ENCODE measurements at places on chromosomes 13 and 19.

- no peak for DNase-seq
Measured at GRCh38 chr13:51311957-51312520, 27.5 kb upstream of the SERPINE3 start.

DNA sequence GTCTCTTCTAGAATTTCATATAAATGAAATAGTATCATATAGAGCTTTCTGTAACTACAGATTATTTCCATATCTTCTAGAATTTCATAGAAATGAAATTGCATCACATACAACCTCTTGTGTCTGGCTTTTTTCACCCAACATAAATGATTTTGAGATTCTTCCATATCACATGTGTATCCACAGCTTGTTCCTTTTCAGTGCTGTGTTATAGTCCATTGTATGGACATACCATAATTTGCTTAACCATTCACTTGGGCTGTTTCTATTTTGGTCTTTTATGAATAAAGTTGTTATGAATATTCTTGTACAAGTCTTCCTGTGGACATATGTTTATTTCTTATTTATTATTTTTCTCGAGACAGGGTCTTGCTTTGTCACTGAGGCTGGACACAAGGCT lies 11.7 kb downstream of the TPRX1 start:
- no peak for DNase-seq

- DNase-seq = no peak
Measured at GRCh38 chr19:48194041-48194843, 23.8 kb downstream of the ZSWIM9 start.

DNA sequence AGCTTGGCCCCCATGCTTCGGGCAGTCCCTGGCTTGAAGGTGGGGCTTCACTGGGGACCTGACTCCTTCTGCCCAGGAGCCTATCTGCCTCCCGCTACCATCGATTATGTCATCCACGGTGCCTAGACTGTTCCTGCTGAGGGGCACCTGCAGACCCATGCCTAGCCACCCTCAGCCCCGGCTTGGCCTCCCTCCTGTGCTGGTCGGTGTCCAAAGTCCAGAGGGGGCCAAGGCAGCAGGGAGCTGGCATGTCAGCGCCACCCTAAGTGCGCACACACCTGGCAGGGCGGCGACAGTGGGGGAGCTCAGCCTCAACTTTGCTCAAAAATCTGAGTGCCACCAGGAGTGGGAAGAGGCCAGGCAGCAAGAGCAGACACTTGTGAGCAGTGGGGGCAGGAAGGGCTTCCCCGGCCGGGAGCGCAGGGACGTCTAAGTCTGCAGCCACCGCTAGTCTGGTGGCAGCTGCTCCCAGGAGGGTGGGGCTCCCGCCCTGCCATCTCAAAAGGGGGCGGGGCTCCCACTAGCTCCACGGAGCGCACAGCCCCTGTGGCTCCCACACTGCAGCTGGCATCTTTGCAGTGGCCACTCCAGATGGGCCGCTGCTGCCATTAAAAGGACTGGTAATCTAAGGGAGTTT lies 13.5 kb upstream of the URAD start:
- DNase-seq = no peak

DNA sequence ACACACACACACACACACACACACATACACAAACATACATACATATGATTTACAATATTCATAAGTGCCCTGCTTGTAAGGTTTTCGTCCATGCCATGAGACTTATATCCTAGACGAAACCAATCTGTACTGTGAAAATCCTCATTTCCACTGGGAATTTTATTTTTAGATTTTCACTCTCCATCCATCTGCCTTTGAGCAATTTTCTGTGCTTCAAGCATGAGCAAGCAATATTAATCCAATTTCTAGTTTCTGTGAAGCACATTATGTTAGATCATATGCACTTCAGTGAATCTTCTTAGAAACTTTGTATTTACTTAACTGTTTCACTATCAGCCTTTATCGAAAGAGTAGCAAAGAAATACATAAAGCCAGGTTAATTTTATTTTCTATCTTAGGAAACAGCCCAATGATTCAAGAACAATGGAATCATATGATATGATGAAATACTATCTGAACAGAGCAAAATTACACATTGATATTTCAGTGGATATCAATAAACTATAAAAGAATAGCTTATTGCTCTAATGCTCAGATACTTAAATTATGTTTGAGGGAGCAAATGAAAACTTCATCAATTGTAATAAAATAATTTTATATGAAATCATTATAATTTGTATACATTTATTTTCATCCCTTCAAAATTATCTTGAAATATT lies 1100.7 kb upstream of the MIR17HG start:
- DNase-seq = no peak

GRCh38 chr13:80083853-80084676 lies 256.9 kb downstream of the SPRY2 start:
- DNase-seq = peak; percentile 81

- no peak for DNase-seq
Measured at GRCh38 chr19:5738423-5738822, 18.0 kb downstream of the CATSPERD start.

GRCh38 chr13:50158385-50159165 lies 143.3 kb downstream of the KCNRG start:
- DNase-seq = no peak

- DNase-seq = no peak
Measured at GRCh38 chr19:11586331-11586730, 8.9 kb upstream of the ACP5 start.

- DNase-seq = no peak
Measured at GRCh38 chr13:104014803-104015645, 948.8 kb upstream of the SLC10A2 start.

DNA sequence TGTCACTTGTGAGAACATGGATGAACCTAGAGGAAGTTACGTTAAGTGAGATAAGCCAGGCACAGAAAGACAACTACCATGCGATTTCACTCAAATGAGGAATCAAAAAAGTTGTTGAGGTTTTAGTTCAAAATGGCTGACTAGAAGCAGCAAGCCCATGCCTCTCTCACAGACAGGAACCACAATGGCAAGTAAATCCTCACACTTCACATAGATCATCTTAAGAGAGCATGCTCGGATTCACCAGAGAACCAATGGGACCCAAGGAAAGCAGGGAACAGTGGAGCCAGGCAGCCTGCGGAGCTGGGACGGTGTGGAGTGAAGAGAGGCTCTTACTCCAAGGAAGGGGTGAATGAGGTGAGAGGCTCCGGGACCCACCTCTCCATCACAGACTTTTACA lies 581.0 kb downstream of the UQCRFS1 start:
- no peak for DNase-seq

- no peak for DNase-seq
Measured at GRCh38 chr19:2054763-2055162, 3.7 kb upstream of the MKNK2 start.

- DNase-seq = no peak
Measured at GRCh38 chr13:98981369-98982080, 3.7 kb upstream of the DOCK9 start.

DNA sequence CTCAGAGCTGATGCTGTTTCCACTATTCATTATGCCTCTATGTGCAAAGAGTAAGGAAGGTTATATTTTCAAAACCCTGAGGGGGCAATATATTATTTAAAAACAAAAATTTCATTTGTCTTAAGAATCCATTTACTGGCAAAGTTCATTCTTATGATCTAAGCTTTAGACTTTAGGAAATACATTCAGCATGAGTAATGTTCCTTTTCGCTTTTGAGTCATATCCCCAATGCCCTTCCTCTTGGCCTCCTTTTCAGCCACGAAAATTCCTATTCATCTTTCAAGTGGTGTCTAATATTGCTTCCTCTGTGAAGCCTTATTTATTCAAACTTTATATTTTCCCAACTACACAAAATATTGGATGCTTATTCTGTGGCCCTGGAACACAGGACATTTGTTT lies 1317.0 kb downstream of the PCDH9 start:
- peak; percentile 78 for DNase-seq

- DNase-seq = no peak
Measured at GRCh38 chr19:47896019-47896418, 9.9 kb upstream of the SULT2A1 start.

GRCh38 chr19:892243-892893 lies 619 bp downstream of the MED16 start:
- DNase-seq = no peak

DNA sequence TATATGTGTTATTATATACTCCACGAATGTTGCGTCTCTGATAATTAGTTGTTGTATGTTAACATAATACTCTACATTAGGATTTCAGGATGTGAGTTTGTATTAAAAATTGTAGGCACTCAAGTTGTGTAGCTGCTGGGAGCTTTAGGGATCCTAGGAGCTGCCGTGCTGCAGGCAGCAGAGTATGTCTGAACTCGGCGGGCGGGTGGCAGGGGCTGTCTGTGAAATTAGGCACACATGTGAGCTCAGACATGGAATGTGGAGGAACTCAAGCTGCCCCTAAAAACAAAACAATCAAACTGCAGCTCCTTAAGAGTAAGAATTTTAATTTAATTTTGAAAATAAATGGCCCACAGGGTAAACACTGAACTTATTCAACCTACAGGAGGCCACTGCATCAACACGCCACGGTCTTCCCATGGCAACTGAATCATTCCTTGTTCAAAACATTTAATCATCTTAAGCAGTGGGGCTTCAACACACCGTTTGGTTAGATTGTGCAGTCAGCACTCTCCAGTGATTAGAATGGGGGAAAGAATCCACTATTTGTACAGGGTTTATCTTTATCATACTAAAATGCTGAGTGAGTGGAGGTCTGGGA lies 22.7 kb downstream of the SERTM1 start:
- no peak for DNase-seq

- DNase-seq = peak; percentile 39
Measured at GRCh38 chr13:96020155-96020575, 33.0 kb downstream of the UGGT2 start.

- DNase-seq = no peak
Measured at GRCh38 chr13:37811441-37811840, 58.1 kb downstream of the TRPC4 start.

GRCh38 chr13:34425327-34425949 lies 516.6 kb upstream of the NBEA start:
- DNase-seq = no peak

- DNase-seq = peak; percentile 17
Measured at GRCh38 chr13:27038323-27038722, 133.3 kb downstream of the USP12 start.

GRCh38 chr13:78598116-78598781 lies 5.1 kb downstream of the POU4F1 start:
- no peak for DNase-seq

DNA sequence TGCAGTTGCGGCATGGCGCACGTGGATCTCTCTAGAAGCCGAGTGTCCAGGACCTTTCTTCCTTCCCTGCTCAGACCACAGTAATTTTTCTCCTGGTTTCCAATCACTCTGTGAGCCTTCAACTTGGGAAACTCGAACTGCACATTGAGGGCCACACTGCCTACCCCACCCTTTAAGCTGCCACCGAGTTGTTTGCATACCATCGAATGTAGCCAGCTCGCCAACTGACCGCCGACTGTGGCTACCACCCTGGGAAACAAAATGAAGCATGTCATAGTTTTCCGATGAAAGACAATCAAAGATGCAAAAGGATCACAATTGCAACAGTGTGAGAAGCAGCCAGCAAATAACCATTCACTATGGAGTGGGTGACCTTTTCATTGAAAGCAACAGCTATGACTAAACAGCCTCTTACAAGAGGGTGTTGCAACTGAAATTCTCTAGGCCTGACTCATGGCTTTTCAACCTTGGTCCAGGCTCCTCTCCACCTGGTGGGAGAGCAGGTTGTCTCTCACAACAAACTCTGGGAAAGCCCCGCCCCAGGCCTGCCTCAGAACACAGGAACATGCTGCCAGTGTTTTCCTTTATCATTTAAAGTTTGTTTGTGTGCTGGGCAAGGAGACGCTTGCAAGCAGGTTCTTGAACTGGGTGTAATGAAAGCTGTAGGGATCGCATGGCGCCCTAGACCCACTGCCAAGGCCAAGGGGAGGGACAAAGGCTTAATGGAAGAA lies 141.7 kb upstream of the SERP2 start:
- peak; percentile 95 for DNase-seq

DNA sequence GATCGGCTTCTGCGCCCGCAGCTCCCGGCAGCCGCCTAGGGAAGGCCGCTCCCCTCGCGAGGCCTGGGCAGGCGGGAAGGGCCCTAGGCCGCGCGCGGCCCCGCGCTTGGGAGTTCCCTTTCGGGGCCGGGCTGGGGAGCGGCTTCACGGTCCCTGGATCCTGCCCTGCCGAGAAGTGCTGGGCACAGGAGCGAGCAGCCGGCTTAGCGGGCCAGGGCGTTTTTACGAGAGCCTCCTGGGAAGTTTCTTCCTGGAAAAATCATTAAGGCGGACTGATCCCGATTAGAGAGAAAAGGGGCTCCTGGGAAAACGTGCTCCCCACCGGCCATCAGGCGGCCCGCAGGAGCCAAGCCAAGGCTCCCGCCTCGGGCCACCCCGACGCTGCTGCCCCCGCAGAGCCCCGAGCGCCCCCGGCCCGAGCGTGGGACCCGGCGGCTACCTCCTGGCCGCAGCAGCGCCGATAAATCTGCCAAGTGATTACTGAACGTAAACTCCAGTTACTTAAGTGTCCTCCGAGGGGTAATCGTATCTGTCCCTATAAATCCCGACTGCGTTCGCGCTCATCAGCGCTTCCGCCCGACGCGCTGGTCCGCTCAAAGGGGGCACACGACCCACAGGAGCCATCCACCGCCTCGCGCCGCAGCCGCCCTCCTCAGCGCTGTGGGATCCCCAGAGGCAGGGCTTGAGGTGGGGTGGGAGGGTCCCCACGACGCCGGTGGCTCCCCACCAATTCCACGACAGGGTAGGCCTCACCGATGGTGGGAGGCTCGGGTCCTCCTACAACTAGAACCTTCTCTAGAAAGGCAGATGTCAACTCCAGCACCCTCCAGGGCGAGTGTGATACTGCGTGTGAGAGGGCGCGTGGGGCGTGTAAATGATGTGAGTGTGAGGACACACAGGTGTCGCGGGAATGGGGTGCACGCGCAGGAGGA lies 2.8 kb downstream of the ZIC5 start:
- no peak for DNase-seq

DNA sequence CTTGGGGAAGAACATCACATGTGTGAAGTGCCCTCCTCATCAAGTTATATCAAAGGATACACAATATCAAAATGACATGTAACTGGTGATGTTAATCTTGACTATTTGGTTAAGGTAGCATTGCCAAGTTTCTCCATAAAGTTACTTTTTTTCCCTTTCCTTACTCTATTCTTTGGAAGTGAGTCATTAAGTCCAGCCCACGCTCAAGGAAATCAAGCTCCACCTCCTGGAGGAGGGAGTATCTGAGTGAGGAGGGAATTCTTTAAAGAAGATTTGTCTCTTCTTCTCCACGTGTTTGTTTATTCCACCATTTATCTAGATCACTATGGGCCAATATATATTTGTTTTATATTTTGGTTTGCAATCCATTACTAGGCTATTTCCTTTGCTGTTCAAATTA lies 33.6 kb upstream of the FNDC3A start:
- peak; percentile 44 for DNase-seq

DNA sequence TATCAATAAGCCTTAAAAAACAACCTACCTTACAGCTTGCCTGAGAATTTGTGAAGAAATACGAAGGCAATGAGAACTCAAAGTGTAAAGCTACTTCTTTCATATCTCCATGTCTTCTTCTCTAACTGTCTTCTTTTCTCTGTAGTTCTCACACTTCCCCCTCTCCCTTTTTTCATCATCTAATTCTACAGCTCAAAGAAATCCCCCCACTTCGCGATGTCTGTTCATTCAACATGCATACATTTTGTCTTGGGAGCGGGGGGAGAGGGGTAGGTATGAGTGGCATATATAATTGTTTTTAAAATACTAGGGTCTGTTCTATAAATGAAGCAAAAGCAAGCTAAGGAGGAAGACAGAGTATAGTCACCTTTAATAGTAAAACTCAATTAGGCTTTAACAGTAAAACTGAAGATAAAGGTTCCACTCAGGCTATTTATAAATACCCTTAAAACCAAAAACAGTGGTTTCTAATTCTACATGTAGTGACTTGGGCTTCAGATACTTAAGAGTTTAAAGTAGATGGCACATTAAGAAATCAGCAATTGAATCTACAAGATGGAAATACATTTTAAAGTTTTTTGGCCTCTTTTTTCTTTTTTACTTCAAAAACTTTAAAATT lies 106.9 kb downstream of the KLF12 start:
- DNase-seq = no peak
